Cardiac fibroblast (primary cell): ENCODE measurements at places on chromosomes 12 and 14.

- DNase-seq = no peak
Observed at GRCh38 chr12:38389614-38390013, 73.0 kb downstream of the ALG10B start.

GRCh38 chr12:131226345-131227265 is 272.9 kb downstream of the ADGRD1 start:
- no peak for DNase-seq

DNA sequence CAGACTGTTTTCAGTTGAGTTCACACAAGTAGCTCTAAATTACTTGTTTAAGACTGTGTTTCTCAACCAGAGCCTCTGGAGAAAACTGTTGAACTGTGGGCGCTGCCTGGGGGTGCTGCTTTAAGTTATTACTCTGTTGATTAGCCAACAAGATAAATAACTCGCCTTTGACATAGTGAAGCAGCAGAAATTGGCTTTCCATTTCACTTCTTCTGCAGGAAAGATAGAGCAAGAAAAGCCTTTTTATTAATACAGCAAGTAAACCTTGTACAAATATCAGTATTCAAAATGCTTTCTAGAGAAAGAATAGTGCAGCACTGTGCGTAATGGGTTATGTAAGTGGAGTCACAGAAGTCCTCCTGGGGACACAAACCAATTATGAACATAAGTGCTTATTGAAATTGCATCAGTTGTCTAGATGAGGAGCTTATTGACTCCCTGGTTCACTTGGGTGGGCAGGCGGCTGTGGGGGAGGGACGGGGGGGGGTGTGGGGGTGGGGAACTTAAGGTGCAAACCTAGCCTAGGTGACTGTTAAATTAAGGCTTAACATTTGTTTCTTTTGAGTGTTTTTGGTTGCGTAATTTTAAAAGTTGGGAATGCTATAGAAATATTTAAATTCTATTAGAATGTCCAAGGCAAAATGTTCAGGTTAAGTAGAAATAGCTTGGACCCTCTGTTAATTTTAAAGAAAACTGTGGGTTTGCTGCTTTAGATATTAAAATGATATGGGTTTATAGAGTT is 6.3 kb downstream of the FRS2 start:
- no peak for DNase-seq

DNA sequence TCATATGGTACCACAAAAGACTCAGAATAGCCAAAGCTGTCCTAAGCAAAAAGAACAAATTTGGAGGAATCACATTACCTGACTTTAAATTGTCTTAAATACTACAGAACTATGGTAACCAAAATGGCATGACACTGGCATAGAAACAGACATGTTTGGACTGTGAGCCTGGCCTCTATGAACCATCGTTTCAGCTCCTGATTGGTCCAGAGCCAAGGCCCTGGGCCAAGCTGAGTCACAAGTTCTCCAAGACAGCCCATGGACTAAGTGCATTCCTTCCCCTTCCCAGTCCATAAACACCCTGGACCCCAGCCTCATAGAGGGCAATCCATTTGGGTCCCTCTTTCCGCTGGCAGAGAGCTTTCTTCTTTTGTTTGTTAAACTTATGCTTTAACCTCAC is 12.1 kb upstream of the PRR4 start:
- peak; percentile 31 for DNase-seq
